ENCODE measurements at places on chromosomes 13 and 19.

GRCh38 chr13:27852491-27852890 lies 60.2 kb downstream of the GSX1 start:
- DNase-seq: no peak

GRCh38 chr13:45238945-45239795 lies 38.3 kb upstream of the KCTD4 start:
- no peak for DNase-seq

GRCh38 chr13:32638739-32639138 lies 52.5 kb downstream of the PDS5B start:
- DNase-seq: no peak

DNA sequence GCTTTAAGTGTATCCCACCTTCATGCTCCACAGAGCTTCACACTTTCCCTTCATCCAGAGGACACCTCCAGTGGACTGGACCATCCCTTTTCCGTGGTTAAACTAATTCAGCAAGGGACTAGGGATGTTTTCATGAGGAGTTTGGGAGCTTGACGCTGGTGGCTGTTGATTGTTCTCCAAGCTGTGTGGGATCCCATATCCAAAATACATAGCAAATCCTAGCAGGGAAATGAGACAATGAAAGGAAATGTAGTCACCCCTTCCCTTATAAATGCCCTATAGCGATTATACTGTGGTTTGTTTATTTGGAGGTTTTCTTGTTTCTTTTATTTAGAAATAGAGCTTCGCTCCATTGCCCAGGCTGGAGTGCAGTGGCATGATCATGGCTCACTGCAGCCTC lies 31.6 kb upstream of the DPRX start:
- no peak for DNase-seq

DNA sequence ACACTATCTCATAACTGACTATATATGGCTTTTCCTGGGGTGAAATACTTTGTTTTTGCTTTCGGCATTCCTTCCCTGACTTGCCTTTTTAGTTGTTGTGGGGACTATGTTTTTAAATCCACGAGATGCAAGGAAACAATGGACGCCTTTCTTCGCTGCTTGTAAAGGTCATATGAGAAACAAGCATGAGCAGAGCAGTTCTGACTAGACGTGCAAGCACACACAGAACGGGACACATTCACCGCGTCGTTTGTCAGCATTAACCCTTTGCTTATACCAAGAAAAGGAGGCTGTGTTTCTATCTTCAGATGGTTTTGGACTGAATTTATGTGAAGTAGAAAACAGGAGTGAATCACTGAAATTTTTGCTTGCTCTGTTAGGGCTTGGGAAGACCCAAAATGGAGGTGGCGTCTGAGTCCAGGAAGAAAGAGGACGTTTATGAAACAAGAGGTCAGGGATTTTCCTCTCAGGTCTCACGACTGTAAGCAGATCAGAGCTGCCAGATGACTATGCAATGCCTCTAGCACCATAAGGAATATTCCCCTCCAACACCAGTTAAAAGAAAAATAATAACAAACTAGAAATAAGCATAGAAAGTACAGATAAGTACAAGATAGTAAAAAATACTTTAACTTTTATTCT lies 358.9 kb downstream of the DLEU7 start:
- no peak for DNase-seq

All from hematopoietic multipotent progenitor cell treated with erythropoietin and hydrocortisone succinate and interleukin-3 and kit ligand, for 4 days (in vitro differentiated cells).